Putamen (tissue), 1 donor: ENCODE measurements at places on chromosomes 4 and X.

DNA sequence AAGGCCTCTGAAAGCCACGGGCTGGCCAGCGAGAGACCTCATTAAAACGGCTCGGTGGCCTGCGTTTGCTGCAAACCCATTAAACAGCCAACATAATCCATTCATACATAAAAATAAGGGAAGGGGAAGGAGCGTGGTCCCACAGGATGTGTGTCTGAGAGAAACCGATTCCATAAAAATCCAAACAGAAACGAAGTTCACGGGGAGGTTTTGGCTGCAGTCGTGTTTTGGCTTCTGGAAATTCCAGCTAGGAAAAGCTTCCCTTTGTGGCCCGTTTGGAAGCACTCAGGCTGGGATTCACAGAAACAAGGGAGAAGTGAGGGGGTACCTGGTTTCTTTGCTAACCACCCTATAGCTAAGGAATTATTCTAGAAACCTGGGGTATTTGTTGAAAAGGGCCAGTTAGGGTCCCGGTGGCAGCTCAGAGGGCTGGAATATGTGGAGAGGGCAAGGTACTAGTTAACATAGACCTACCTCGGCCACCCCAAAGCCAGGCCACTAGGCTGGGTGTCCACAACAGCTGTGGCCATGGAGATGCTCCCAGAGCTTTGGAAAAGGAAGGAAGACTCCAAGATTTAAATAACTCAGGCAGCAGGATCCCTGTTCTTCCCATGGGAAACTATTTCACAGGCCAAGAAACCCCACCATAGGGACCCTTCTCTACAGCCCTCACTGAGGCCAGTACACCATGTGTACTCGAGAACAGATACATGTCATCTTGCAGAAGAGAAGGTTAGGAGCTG lies 166.8 kb downstream of the BCOR start:
- DNase-seq, result no peak

DNA sequence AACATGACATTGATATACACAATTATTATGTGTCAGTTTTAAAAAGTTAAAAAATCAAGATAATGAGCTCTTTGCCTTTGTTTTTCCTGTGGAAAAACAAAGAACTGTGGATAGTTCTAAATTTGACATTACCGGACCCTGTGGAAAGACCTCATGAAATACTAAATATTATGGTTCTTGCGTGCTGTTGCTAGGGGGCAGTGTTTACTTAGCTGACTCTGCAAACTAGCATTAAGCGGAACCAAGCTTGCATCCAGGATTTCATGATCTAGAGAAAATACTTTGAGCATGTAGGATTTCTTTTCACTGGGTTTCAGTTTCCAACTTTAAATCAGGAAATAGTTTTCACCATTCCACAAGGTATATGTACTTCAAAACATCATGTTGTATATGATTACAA lies 33.6 kb downstream of the CLCN4 start:
- DNase-seq, result no peak

- no peak for DNase-seq
Observed at GRCh38 chr4:19539201-19539600, 712.5 kb upstream of the SLIT2 start.

DNA sequence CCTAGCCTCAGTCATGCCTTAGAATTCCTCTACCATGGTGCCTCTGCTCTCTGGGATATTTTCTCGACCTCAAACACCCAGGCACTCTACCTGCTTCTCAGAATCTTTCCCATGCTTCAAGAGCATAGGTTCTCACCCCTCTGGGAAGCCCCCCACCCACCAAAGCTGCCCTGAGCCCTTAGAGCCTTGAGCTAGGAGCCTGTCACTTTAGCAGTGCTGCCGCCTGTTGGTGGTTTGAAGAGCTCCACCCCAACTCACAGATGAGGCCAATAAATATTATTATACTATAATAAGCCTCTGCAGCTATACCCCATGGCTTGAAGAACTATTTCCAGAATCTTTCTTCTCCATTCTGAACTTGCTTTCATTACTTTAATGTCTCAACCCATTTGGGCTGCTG lies 109.7 kb downstream of the RTL5 start:
- DNase-seq, result no peak

DNA sequence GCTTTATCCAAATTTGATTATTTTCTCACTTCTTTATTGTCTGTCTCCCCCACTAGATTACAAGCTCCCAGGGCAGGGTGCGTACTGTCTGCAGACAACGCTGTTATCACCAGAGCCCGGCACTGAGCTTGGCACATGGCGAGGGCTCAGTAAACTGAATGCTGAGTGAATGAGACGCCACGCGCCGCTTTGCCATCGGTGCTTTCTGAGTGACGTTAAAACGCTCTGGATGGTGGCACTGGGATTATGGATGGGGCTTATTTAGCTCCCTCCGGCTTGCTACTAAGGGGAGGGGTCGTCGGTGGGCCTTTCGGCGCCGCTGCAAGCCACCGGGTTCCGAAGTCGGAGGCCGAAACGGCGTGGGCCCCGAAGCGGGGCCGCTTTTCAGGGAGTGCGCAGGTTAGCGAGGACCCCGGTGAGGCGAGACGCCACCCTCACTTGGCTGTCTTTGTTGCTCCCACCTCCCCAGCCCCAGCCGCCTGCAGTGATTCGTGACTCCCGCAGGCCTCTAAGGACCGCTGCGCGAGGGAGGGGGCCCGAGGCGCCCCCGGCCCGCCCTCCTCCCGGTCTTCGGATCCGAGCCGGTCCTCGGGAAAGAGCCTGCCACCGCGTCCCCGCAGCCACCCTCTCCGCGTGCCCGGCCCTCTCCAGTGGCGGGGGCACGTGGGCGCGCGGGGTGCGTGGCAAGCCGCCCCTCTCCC lies 569 bp upstream of the FHL1 start:
- peak; percentile 14 for DNase-seq

- no peak for DNase-seq
Observed at GRCh38 chrX:130869239-130869638, 33.8 kb downstream of the ENOX2 start.

GRCh38 chr4:673349-674091 lies 556 bp downstream of the ATP5ME start:
- DNase-seq, result no peak

- no peak for DNase-seq
Observed at GRCh38 chr4:96044971-96045370, 205.1 kb downstream of the PDHA2 start.

DNA sequence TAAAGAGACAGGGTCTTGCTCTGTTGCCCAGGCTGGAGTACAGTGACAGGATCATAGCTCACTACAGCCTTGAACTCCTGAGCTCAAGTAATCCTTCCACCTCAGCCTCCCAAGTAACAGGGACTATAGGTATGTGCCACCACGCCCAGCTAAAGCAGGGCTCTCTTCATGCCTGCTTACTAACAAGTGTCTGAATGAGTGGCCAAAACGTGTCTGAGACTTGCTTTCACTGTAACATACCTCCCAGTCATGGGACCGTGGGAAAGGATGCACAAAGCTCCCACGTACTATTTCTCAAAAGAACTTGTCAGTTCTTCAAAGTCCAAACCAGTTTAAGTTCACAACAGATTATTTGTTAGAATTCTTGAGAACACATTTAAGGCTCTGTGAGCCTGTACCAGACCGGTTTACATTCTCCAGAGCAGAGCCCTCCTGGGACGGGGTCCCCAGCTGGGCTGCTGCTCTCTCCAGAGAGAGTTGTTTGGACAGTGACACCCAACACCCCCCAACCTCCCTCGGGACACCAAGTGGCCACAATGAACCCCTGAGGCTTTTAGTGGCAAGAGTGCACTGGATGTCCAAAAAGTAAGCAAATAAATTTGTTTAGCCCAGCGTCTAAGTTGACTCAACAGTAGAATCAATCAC lies 24.1 kb downstream of the SH3KBP1 start:
- no peak for DNase-seq

GRCh38 chr4:107824350-107825071 lies at the start of gene SGMS2:
Gene SGMS2 (plus strand): TSS chr4:107824932. CDS start chr4:107895554, 70,622 bp downstream.
- peak; percentile 39 for DNase-seq

DNA sequence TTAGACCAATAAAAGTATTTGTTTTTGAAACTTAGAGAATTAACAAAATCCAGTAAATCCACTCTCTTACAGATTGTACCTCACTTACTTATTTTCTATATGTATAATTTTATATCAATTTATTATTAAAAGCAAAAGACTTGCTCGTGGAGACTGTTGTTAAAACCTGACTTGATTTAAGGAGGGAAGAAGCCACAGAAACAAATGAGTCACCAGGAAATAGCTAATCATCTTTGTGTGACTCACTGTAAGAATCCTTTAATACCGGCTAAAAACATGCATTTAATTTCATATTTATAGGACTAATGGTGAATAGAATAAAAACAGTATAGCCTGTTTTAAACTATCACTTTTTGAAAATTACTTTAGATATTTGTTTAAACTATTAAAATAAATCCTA lies 29.9 kb upstream of the UBE2NL start:
- no peak for DNase-seq

DNA sequence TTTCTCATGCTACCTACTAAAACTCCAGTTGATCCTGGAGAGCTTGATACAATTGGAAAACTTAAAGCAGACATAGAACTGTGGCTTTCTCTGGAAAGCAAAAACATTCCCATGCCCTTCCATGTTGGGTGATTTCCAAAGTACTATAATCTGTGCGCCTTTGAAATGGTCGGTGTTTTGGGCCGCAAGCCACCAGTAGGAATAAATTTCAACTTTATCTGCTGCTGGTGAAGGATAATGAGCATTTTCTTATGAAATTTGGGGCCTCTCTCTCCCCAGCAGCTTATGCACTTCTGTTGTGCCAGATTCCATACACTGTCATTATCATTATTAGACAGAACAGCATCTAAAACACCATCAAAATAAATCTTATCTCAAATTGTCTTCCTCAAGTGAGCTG lies 366.7 kb upstream of the RPS6KA3 start:
- no peak for DNase-seq

DNA sequence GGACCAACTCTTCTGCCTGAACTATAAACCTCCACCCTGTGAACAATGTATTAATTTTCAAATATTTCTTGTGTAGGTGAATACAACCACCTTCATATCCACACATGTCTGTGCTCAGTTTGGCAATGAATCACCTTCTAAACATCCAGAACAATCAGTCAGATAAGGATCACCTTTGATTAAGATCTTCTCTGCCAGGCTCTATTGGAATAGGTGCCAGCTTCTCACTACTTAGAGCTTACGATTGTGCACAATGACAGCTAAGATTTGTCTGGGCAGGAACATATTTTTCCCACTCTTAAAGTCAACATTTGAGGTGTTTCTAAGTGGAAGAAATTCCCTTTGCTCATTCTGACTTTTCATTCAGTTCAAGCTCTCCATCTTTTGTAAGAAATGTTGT lies 237.2 kb downstream of the IL1RAPL2 start:
- no peak for DNase-seq

- DNase-seq, result peak; percentile 69
Observed at GRCh38 chr4:57156242-57156990, 46.2 kb upstream of the IGFBP7 start.

- DNase-seq, result peak; percentile 38
Observed at GRCh38 chr4:75715105-75715799, 9.1 kb upstream of the USO1 start.

DNA sequence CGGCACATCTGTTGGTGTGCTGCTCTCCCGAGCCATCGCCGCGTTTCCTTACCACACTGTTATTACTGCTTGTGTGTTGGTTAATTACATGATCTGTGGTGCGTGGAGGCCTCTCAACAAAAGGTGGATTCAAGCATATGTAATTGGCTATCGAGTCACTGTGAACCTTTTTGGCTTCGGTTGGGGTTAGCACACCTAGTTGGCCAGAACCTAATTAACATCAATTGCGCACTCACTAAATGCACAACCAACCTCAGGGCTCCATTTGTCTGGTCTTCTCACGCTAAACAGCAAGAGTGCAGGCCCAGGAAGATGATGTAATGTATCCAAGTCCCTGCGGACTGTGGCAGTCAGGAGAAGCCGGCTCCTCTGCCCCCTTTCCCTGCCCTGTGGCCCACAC lies 17.4 kb downstream of the ENPP6 start:
- no peak for DNase-seq

- DNase-seq, result no peak
Observed at GRCh38 chr4:123835831-123836590, 439.4 kb downstream of the SPRY1 start.

- DNase-seq, result no peak
Observed at GRCh38 chrX:151013164-151013743, 30.1 kb downstream of the HMGB3 start.

GRCh38 chr4:110046588-110047049 lies 133.9 kb downstream of the EGF start:
- peak; percentile 22 for DNase-seq

- DNase-seq, result no peak
Observed at GRCh38 chr4:167987285-167987684, 105.1 kb upstream of the ANXA10 start.

GRCh38 chr4:91118597-91118996 lies 991.4 kb downstream of the CCSER1 start:
- no peak for DNase-seq

DNA sequence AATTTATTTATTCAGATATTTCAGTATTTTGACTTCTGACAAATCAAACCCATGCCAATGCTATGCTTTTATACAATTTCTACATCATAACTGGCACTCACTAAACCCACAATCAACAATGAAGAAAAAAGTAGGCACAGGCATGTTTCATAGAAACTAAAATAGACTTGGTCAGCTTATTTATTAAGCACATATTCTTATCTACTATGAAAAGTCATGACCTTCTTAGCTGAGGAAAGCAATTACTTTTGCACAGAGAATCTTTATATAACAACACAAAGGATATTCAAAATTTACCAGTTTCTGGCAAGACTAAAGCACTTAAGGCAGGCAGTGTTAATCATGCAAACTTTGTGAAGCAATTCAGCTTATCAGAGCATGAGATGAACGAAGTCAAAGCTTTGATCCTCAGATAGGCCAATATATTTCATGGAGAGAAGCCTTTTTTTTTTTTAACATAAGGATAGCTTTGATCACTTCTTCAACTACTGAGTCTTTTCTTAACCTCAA lies 490.6 kb downstream of the INPP4B start:
- DNase-seq, result no peak

GRCh38 chr4:17232566-17233253 lies 279.2 kb downstream of the QDPR start:
- peak; percentile 18 for DNase-seq

DNA sequence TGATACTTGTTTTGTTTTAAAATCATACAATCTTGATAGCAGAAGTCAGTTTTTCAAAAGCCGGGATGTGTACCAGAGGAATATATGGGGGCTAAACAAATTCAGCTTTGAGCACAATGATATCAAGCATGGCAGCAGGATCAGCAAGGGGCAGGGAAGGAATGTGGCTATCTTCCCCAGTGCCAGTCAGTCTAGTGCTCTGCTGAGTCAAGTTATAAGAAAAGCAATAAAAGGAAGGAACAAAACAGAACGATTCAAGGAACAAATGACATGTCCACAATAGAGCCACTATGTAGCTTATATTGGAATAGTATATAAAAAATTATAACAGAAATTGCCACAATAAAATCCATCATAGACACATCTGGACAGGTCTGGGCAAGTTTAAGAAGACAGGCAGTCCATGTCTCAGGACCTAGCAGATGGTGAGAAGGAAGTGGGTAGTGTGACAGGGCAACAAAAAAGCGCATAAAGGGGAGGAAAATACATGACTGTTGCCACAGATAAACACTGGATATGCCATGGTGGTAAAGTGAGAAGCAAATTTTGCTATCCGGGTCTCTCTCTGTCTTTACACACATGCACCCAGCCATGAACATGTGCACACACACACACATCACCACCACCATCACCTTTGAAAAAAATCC lies 518.2 kb upstream of the HTR2C start:
- no peak for DNase-seq
